Right ventricle myocardium superior (tissue), 1 donor: ENCODE measurements at places on chromosomes 7 and 10. TPM values are rescaled to one million over a fixed set of nuclear protein-coding genes. Genes with fewer than 3 reads are reported as not detected.
A peak's percentile ranks its signal among the peaks of the same experiment; 100 is the strongest.

The TFR2 gene
- total RNA-seq: 0.13 TPM

The CDH23 gene
- total RNA-seq: 3.7 TPM

DNA sequence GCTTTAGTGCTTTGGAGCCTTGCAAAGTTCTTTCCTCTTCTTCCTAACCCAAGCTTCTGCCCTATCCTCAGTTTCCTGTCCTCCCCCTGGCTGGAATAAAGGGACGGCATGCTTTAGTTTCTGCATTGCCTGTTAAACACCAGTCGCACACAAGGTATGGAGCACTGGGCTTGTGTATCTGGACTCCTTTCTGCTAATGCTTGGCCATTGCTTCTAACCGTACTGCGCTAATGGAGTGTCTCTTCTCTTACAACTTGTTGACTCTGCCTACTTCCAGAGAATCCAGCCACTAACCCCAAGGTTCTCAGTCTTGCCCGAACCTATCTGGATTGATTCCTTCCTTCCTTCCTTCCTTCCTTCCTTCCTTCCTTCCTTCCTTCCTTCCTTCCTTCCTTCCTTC is 120.6 kb downstream of the REEP3 start:
- DNase-seq: no peak

DNA sequence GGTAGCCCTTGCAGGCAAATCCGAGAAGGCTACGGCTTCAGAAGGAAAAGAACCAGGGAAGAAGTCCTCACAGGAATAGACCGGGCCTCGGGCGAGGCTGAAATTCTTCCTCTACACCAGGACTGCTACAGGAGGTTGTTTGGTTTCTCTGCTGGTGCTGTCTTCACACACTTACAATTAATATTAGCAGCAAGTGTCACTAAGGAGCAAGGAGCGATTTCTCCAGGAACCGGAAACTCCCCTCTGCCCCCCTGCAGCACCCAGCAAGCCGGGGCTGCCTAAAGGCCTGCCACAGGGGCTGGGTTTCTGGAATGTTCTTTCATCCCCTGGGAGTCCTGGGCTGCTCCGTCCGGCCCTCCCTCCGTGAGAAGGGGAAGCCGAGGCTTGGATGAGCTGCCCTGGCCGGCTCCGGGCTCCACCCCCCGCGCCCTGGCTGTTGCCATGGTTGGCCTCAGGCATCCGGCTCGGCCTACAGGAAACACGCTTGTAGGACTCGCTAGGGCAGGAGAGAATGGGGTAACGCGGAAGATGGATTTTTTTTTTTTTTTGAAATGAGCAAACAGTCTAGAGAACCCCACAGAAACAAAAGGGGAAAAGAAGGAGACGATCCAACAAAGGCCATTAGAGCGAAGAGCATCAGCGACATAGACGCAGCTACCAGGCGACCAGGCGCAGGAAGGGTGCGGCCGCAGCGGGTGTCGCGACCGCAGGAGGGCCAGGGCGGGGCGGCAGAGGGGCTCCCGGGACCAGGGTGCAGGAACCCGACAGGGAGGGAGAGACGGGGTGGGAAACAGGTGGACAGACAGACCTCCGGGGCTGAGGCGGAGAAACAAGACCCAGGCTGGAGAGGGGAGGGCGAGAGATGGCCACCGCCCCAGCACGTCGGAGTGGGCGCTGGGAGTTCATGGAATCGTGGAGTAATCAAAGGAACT is 33.0 kb downstream of the EN2 start:
- DNase-seq: peak; percentile 82

DNA sequence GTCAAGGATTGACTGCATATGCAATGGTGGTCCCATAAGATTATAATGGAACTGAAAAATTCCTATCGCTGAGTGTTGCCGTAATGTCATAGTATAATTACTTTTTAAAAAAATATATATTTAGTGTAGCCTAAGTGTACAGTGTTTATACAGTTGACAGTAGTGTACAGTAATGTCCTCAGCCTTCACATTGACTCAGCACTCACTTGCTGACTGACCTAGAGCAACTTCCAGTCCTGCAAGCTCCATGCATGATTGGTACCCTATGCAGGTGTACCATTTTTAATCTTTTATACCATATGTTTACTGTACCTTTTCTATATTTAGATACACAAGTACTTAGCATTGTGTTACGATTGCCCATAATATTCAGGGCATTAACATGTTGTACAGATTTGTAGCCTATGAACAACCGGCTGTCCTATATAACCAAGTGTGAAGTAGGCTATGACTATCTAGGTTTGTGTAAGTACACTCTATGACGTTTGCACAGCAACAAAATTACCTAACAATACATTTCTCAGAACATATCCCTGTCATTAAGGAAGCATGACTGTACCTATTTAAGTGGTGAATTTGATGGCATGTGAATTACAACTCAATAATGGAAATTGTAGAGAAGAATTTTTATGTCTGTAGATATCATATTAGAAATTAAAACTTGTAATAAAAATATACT is 40.9 kb downstream of the CCNY start:
- no peak for DNase-seq

The GIMAP2 gene
- total RNA-seq: 4.7 TPM

- DNase-seq: no peak
Measured at GRCh38 chr10:44264244-44264643, 120.7 kb downstream of the CXCL12 start.

The TEX47 gene
- total RNA-seq: not detected

- no peak for DNase-seq
Measured at GRCh38 chr10:124287791-124288190, 130.9 kb downstream of the OAT start.

The H2BK1 gene
- total RNA-seq: not detected

DNA sequence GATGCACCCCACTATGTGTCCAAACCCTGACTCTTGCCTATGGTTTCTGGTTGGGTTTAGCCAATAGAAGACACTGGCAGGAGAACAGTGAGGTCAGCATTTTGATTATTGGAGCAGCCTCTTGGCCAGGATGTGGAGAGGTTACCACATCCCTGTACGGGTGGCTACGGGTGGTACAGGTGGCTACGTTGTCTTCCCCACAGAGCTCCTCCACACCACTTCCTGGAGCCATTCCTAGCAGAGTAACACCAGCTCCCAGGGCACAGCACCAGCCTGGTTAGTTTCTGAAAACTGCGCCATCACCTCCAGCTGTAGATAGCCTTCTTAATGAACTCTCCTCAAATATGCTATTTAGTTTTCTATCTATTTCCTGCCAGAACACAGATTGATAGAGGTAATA is 445.2 kb downstream of the INHBA start:
- DNase-seq: no peak

DNA sequence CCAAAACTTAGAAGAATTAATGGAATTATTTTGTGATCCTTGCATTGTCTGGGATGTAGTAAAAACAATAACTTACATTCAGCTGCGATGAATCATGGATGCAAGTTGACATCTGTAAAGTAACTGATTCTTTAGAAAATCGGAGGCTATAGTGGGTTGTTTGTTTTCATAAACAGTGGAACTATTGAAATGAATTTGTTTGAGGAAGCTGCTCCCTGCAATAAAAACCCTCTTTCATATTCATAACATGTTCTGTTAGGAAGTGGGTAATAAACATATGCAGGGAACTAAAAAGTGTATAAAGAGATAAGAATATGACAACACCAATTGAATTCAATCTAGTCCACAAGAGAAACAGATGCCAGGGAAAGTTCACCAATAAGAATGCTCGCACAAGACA is 53.6 kb downstream of the AGMO start:
- no peak for DNase-seq

GRCh38 chr10:17109475-17110207 is 20.0 kb downstream of the CUBN start:
- DNase-seq: no peak

GRCh38 chr10:118621304-118621942 is 26.0 kb upstream of the PRLHR start:
- DNase-seq: no peak
